ENCODE measurements at places on chromosomes 2 and 18. TPM values are rescaled to one million over a fixed set of nuclear protein-coding genes. Genes with fewer than 3 reads are reported as not detected.

- no peak for DNase-seq
Observed at GRCh38 chr2:193350509-193350908, 1155.8 kb upstream of the TMEFF2 start.

The TRIM43 gene
- total RNA-seq = not detected

The CCDC150 gene
- total RNA-seq = 1.7 TPM

DNA sequence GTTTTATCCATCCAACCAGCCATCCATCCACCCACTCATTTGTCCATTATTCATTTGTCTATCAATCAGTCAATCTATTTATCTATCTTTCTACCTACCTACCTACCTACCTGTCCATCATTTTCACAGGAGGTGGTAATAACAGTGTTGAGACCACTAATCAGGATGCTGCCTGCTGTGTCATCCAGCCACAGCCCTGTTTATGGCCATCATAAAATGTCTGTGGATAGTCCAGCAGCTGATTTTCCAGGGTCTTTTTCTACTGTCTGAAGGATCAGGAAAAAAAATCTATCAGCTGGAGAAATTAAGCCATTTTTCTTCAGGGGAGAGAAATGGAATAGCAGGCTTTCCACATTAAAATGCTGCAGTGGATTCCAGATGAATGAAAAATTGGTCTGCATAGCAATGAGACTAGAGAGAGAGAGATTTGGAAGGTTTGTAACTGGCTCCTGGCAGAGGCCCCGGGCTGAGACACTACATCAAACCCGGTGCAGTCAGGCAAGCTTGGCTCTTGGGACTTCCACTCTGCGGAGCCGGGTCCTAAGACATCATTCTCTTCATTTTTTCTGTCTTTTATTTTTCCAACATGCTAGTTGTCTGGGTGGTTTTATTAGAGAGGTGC is 33.0 kb upstream of the BOD1L2 start:
- DNase-seq = no peak

- DNase-seq = no peak
Observed at GRCh38 chr2:138503652-138504051, 2.1 kb downstream of the SPOPL start.
